ENCODE measurements at places on chromosomes 12 and 14.

- no peak for DNase-seq
Measured at GRCh38 chr12:135138-135537, 68.6 kb downstream of the IQSEC3 start.

DNA sequence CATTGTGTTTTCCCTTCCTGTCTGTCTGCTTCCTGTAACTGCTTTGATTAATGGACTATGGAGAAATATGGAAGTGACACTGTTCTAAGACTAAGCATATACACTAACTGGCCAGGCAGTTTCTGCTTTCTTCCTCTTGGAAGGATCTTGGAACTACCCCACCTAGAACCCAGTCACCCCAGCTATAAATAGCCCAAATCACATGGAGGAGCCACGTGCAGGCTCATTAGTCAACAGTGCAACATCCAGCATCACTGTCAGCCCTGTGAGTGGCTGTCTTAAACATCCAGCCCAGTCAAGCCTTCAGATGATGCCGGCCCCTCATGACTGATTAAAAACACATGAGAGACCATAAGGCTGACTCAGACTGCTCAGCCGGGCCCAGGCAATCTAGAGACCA lies 39.2 kb downstream of the BCAT1 start:
- DNase-seq = no peak

GRCh38 chr12:100058482-100059029 lies 73.8 kb upstream of the ANKS1B start:
- no peak for DNase-seq

DNA sequence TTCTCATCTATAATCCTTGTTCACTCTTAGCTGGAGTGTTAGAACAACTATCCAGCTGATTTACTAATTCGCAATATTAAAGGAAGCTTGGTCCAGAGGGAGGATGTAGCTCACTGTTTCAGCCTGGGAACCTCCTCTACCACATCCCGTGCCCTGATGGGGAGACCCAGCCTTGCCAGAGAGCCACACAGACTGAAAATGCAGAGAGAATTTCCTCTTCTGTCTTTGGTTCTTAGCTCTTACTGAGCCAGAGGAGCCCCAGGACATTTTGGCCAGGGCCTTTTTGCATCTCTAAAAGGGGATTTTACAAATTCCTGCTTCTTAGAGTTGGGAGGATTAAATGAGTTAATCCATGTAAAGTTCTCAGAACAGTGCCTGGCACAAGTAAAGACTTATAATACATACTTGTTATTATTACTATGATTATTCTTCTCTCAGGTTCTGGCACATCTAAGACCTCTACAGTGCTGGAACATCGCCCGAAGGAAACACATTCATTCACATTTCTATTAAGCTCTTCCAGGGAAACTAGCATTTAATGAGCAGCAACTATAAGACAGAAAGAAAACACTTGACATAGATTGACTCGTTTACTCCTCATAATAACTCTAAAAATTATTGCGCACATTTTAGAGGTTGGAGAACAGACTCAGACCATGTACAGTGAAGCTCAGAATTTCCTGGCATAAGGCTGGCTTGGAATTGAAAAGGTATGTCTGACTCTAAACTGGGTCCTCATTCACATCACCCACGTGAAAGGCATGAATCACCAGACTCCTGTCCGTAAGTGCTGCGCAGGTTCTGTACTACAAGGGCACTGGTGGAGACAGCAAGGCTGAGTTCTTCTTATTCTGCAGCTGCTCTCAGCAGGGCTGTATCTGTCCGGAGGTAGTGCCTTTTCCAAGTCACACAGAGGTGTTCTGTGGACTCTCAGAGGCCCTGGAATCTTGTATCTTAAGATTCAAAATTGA lies 27.8 kb upstream of the AEBP2 start:
- no peak for DNase-seq

DNA sequence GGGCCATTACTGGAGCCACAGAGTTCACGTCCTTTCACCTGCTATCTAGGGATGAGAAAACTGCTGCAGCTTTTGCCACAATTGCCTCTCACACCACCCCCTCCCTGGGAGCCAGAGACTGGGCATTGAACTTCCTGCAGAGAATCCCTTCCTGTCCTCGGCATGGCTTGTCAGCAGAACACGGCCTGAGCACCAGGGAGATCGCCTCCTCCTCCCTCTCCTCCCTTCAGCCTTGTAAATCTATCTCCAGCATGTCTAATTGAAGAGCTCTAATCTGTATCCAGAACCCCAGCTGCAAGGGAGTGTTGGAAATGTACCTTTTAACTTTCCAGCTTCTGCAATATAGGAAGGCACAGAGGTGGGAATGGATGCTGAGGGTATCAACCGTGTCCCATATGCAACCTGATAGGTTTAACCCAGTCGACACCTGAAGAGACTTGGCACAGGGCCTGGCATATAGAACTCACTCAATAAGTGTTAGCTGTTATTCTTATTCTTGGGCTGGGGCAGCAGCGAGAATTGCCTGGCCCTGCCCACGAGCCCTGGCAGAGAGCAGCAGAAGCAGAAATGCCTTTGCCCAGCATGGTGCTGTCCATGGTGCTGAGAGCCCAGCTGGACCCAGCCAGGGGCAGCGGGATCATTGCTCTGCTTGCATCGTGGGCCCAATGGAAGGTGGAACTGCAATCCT lies 26.8 kb downstream of the TMEM63C start:
- DNase-seq = peak; percentile 19
